ENCODE measurements at places on chromosomes 1 and 21.

DNA sequence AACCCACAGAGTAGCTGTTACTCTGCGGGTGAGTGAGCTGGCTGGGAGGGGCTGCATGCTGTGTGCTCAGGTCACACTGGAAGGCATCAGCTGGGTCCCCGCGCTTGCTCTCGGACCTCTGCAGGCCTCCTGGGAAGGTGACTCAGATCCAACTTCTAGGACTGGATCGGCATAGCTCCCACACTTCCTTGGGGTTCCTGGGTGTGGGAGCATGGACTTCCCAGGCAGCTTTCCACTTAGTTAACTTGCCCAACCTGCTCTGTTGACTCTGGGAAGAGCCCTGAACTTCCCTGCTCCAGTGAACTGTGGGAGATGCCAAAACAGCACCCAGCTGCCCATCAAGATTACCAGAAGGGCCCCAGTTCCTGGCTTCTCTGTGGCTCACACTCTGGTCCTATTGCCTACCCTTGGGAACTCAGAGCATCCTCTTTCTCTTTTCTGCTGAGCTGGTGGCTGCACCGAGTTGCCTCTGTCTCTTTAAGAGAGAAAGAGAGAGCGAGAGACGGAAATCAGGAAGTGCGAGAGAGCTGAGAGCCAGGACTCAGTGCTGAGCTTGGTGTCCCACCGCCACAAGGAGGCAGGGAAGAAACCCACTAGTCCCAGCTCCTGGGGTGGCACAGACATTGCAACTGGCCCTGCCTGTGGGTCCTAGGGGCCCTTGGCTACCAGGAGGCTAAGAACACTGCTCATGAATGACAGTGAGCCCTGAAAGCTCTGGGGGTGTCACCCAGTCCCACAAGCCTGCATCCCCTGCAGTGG is at the start of gene IKBKE:
IKBKE (plus strand) TSS at position 544 of the 759 bp plus-strand sequence. CDS start 2,752 bp downstream, outside the sequence.
- DNase-seq, result peak; percentile 75

GRCh38 chr21:45263534-45263933 is 24.2 kb downstream of the POFUT2 start:
- DNase-seq, result peak; percentile 20

GRCh38 chr1:9615316-9616063 is 26.8 kb downstream of the TMEM201 start:
- DNase-seq, result peak; percentile 80

DNA sequence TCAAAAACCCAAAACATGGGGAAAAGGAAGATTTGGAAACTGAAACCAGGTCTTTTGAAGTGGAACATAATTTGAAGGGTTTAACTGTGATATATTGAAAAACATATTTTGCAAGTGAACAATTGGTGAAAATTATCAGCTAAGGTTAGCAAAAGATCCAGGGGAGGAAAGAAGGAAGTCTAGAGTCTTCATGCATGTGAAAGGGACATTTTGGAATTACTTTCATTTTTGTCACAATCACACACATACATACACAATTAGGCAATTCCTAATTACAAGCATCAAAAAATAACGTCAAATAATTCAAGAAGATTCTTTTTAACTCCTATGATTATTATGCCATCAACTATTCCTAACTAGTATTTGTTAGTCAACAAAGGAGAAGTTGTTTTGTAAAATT is 64.7 kb upstream of the NFIA start:
- no peak for DNase-seq

GRCh38 chr1:217369271-217369981 is 261.5 kb downstream of the GPATCH2 start:
- DNase-seq, result no peak

DNA sequence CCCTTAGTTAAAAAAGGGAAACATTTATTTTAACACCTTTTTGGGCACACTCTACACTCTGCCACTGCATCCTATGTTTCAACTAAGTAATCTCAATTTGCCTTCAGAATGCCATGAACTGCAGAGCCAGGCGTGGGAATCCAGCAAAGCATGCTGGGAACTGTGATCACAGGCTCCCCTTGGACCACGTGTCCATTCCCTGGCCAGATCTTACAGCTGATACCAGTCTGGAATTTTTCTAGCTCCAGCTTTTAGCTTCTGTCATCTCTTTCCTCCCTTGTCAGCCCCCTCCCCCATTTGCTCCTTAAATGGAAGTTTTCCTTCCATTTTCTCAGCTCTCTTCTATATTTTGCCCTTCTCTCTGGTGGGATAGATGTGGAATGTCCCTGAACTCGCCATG is 29.4 kb downstream of the RCSD1 start:
- DNase-seq, result no peak

GRCh38 chr1:89037186-89037585 is 14.5 kb upstream of the GBP3 start:
- no peak for DNase-seq
